ENCODE measurements at places on chromosomes 4 and X.
A peak's percentile ranks its signal among the peaks of the same experiment; 100 is the strongest.

- no peak for DNase-seq
Measured at GRCh38 chrX:136752796-136753195, 27.9 kb downstream of the ARHGEF6 start.

GRCh38 chr4:73376976-73377375, 27.1 kb upstream of the ALB start:
- no peak for DNase-seq

DNA sequence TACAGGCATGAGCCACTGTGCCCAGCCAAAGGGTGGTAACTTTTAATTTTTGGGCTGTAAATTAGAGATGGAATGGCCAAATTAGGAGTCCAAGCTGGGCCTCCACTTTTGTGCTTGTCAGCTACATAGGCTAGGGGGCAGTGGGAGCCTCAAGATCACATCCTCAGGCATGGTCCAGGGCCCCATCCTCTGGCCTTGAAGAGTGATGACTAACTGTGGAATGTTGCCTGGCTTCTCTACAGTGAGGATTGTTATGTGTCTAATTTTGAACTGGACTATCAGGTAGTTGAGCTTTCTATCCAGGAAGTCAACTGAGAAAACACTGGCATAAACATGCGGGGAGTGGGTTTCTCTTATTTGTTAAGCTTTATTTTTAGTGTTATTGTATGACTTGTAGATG, 33.0 kb downstream of the CCNG2 start:
- no peak for DNase-seq

DNA sequence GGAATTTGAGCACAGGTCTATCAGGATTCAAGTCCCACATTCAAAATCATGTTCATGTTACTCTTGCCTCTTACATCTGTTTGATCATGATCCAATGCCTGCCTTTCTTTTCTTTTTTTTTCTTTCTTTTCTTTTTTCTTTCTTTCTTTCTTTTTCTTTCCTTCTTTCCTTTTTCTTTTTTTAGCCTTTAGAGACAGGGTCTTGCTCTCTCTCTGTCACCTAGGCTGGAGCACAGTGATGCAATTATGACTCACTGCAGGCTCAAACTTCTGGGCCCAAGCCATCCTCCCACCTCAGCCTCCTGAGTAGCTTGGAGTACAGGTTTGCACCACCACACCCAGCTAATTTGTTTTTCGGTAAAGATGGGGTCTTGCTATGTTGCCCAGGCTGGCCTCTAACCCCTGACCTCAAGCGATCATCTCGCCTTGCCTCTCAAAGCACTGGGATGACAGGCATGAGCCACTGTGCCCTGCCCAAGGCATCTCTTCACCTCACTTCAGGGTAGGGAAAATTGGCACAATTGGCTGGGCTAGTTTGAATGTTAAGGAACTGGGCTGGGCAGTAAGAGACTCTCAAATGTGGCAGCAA, 359.2 kb downstream of the FBXW7 start:
- no peak for DNase-seq

DNA sequence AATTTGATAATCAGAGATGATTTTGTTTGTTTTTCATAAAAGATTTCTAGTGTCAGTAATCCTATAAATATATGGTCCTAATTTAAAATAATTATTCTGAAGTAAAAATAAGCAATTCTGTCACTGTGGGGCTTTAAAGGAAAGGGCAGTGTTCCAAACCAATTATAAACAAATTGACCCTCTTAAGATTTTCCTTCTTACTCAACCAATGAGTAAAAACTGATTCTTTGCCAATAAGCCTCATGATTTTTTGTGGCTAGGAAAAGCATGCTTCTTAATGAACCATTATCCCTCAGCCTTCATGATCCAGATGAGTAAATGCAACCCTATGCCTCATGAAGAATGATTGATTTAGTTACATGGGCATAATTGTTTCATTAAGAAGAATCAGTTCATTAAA, 1010.4 kb downstream of the ADGRL3 start:
- no peak for DNase-seq

- no peak for DNase-seq
Measured at GRCh38 chr4:2721586-2721985, 34.5 kb downstream of the TNIP2 start.

DNA sequence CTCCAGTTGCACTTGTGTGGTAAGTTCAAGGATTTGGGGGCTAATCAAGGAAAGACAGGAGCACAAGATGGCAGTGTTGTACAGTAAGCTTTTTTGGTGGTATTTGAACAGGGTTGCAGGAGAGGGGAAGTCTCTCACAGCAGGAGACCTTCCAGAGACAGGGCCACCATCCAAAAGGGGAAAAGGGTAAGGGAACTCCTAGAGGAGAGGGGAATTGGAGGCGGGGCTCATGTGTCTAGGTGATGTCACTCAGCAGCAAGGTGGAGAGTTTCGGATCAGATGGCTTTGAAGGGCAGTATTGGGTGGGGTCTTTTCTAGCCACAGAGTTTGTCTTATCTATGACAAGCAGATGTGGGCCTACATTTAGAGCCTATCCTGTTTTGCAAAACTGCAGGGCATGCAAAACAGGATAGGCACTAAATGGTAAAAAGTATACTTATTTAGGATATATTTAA, 13.4 kb upstream of the RNF175 start:
- no peak for DNase-seq

GRCh38 chrX:38638952-38639529, 77.7 kb downstream of the TSPAN7 start:
- DNase-seq, result no peak

DNA sequence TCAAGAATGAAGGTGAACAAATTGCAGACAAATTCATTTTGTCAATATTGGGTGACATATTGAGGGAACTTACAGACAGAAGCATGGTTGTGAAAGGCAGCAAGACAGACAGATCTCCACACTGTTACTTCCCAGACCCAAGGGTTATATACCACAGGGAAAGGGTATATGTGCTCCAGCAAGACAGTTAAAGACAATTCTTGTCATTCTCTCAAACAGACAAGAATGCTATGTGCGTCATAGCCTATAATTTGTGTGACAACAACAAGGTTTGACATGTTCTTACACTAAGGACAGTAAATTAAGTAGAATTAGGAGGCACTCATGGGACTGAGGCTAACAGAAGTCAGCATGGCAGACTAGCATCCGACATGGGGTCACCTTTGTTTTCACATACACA, 214.3 kb downstream of the INPP4B start:
- DNase-seq, result no peak

DNA sequence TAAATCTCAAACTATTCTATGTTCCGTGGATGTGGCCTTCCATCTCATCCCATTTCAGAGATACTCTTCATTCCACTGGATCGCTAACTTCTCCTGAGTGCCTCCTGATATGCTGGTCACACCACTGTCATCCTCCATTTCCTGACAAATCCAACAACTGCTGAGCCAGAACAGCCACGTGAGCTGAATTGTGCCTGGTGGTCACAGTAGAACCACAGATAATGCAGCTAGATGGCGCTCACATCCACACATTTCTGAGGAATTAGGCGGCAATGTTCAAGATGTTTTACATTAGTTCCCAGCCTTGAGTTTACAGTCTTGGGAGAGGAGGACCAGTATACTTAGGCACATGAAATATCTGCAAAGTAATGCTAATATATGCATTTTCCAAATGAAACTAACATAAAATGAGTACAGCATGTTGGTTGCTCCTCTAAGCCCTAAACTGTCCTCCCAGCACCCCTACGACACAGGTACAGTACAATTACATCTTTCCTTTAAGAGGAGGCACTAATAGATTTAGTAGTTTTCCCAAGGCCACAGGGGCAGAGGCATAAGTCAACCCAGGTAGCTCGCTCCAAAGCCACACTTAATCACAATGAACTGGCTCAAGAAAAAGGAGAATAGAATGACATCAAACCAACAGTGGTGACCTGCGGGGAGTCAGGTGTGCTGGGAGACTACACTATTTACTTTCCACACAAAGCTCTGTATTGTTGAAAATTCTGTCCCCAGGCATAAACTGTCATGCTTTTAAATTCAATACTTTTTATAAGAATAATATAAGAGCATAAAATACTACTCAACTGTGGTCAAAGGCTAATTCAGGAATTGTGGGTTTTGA, 134.2 kb downstream of the CHIC2 start:
- DNase-seq, result peak; percentile 51

- DNase-seq, result no peak
Measured at GRCh38 chrX:72705814-72706213, 8.3 kb downstream of the PHKA1 start.
